T-helper 22 cell (primary cell): ENCODE measurements at places on chromosomes 2 and 18.

GRCh38 chr18:78738076-78738690, 241.4 kb upstream of the SALL3 start:
- no peak for DNase-seq

GRCh38 chr2:26555246-26556133, 77.6 kb upstream of the OTOF start:
- DNase-seq: no peak

- no peak for DNase-seq
Observed at GRCh38 chr2:233603520-233603919, 13.9 kb upstream of the UGT1A8 start.

GRCh38 chr2:86037141-86037794, 68.4 kb downstream of the POLR1A start:
- peak; percentile 29 for DNase-seq

DNA sequence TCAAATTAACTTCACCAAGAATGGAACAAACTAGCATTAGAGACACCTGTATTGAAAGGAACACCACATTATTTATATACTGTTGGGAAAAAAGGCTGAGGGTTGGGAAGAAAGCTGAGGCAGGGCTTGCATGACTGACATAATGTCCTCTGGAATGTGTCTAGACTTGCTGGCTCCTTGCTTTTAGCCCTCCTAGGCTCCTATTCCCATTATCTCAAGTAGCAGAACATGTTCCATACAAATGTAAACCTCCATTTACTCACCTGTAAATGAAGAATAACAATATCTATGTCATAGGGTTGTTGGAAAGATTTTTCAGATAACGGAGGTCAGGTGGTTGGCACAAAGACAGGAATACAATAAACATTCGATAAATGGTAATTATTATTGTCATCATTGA, 976 bp upstream of the ACADL start:
- no peak for DNase-seq

GRCh38 chr2:109614715-109615636, 812 bp downstream of the SOWAHC start:
- DNase-seq: no peak
